ENCODE measurements at places on chromosomes 12 and 14. TPM values are rescaled to one million over a fixed set of nuclear protein-coding genes. Genes with fewer than 3 reads are reported as not detected.

Gene ABCD4
- total RNA-seq, result 59.4 TPM

Gene SDR9C7
- total RNA-seq, result not detected

Gene GMPR2
- 91.6 TPM for total RNA-seq

DNA sequence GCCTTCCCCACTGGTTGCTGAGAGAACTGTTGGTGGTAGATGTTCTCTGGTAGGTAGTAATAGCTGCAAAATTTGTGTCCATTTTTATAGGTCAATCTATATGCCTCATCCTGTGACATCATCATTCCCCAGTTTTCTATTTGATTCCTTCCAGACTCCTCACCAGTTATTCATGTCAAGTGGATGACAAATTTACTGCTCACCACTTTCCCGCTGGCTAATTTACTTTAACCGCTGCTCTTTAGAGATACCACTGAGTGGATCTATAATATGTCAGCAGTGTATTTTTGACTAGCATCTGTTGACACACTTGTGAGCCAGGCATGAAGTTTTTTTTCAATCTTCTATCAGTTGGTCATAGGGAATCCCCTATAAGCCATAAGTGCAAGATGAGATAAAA lies 24.6 kb downstream of the GPR65 start:
- no peak for DNase-seq

GRCh38 chr14:79708426-79709388 lies 502.6 kb downstream of the DIO2 start:
- DNase-seq, result no peak

DNA sequence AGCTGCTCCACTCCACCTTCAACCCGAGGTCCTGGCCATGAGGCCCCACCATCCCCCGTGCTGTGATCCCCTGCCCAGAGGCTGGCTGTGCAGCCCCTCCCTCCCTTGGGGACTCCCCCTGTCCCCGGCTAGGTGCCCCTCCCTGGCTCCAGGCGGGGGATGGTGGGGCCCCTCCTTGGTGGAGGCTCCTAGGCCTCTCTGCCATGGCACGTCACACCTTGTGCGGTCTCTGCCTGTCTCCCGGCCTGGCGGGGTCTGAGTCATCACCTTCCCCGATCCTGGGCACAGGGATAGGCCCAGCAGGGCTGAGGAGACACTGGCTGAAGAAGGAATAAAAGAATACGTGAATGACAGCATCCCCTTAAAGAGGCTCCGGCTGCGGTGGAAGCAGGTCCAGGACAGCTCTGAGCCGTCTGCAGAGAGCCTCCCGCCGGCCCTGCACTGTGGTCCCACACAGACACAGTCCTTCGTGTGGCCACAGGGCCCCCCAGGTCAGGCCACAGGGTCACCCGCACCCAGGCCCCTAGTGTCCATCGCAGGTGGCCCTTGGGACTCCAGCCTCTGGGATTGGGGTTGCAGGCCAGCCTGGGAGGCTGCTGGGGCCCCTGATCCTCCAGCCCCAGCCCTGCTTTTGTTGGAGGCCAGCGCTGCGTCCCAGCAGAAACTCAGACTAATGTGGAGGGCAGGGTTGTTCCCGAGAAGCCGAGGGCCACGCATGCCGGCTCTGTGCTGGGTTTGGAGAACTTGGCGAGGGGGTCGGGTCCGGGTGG lies 43.6 kb downstream of the KIF26A start:
- no peak for DNase-seq

GRCh38 chr12:11954181-11954580 lies 116.6 kb upstream of the BCL2L14 start:
- DNase-seq, result no peak

DNA sequence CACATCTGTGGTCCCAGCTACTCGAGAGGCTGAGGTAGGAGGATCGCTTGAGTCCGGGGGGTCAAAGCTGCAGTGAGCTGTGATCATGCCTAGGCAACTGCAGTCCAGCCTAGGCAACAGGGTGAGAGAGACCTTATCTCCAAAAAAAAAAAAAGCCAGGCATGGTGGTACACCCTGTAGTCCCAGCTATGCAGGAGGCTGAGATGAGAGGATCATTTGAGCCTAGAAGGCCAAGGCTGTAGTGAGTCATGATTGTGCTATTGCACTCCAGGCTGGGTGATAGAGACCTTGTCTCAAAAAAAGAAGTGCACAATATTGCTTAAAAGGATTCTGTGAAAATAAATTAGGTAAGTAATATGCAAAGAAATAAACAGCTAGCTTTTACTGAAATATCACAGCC lies 17.0 kb downstream of the NAA25 start:
- DNase-seq, result no peak

DNA sequence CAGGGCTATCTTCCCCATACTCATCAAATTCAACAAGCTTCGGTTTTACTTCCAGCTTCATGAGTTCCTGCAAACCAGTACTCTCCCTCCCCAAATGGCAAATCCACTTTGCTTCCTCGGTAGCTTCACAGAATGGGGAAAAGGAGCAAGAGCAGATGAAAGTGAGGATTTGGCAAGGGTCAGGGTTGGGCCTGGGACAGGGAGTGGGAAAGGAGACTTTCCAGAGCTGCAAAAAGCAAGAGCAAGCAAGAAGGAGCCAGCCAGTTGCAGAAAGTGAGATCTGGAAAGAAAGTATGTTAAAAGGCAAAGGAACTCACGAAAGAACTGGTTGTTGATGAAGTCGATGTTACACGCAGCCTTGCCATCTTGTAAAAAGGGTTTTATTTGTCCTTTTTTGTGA lies 522.8 kb upstream of the TBX3 start:
- no peak for DNase-seq

GRCh38 chr14:103488071-103488470 lies 34.6 kb downstream of the CKB start:
- DNase-seq, result no peak

- DNase-seq, result no peak
Measured at GRCh38 chr12:40157336-40157735, 51.5 kb upstream of the SLC2A13 start.

DNA sequence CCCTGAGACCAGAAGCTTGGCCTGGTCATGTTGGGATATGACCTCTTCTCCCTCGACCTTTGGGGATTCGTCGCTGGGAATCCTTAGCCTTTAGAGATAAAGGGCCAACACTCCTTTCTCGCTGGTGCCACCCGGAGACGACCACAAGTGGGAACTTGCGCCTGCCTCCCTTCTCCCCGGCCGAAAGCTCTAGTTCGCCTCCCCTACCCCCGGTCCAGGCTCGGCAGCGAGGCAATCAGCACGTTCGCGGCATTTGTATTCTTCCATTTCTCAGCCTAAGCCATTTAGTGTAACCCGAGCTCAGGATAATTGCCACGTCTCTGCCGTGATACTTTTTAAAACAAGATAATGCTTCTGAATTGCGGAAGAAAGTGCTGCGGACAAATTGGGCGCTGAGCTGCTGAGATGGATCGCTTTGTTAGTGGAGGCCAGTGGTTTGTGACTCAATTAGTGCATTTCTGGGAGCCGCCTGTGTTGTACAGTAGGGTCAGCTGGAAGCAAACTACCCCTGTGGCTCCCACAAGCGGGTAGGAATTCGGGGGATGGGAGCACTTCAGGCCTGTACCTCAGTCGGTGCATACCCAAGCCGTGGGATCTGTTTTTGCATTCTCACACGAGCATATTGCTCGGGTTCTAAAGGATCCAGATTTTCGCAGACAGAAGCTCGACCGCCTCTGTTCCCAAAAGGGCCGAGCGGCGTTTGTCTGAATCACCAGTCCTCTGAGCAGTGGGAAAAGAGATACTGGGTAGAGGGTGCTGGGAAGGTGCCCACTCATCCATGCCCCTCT lies 6.8 kb upstream of the SIX1 start:
- DNase-seq, result no peak

DNA sequence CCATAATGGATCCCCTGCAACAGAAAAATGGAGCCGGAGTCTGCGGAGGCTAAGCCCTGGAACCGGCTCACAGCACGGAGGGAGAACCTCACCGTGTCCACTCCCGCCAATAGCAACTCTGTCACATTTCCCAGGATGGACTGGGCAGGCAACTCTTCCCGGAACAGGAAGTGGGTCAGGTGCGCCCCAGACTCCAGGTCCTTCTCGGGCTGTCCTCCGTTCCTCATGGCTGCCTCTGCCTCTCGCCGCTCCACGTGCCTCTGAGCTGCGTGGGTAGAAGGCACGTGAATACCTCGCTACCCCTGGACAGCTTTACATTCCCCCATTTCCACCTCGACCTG lies 2.2 kb downstream of the CYP27B1 start:
- DNase-seq, result no peak

- DNase-seq, result peak; percentile 40
Measured at GRCh38 chr14:74975059-74975810, 19.8 kb upstream of the PGF start.

Measured in mucosa of gallbladder (tissue), 1 donor.